ENCODE measurements at places on chromosomes 12 and 14. TPM values are rescaled to one million over a fixed set of nuclear protein-coding genes. Genes with fewer than 3 reads are reported as not detected.

ZCCHC8 gene
- 21.3 TPM for polyA plus RNA-seq

C12orf50 gene
- not detected for polyA plus RNA-seq

OAS1 gene
- polyA plus RNA-seq = 2.5 TPM

CMA1 gene
- polyA plus RNA-seq = 0.04 TPM

EGLN3 gene
- 7.4 TPM for polyA plus RNA-seq

KRT7 gene
- polyA plus RNA-seq = 2.2 TPM

RPGRIP1 gene
- not detected for polyA plus RNA-seq

NR2C1 gene
- 20.5 TPM for polyA plus RNA-seq

GALNT16 gene
- polyA plus RNA-seq = 0.95 TPM

FLVCR2 gene
- polyA plus RNA-seq = 4.2 TPM

SPTB gene
- 43.4 TPM for polyA plus RNA-seq

DNAH10 gene
- polyA plus RNA-seq = 0.38 TPM

HSPA2 gene
- polyA plus RNA-seq = 33.8 TPM

PLCZ1 gene
- not detected for polyA plus RNA-seq

CARMIL3 gene
- 0.08 TPM for polyA plus RNA-seq

OTX2 gene
- not detected for polyA plus RNA-seq

FBXO34 gene
- 25.8 TPM for polyA plus RNA-seq

TAS2R46 gene
- polyA plus RNA-seq = not detected

RFX4 gene
- polyA plus RNA-seq = not detected

NUDT14 gene
- polyA plus RNA-seq = 22.3 TPM

NYNRIN gene
- 1.1 TPM for polyA plus RNA-seq

ERP27 gene
- 0.08 TPM for polyA plus RNA-seq

NEUROD4 gene
- not detected for polyA plus RNA-seq

PTPRB gene
- polyA plus RNA-seq = 7.2 TPM
